HepG2 (cell line): ENCODE measurements at places on chromosomes 1 and 21. TPM values are rescaled to one million over a fixed set of nuclear protein-coding genes. Genes with fewer than 3 reads are reported as not detected.

AKIRIN1 gene
- 123 and 154 TPM in 2 replicates for total RNA-seq

ATP6V1G3 gene
- total RNA-seq = not detected in 2 replicates

TBX15 gene
- 0.42 and 0.49 TPM in 2 replicates for total RNA-seq

ANKRD45 gene
- total RNA-seq = not detected in 2 replicates

RNF11 gene
- total RNA-seq = 41.2 and 49.0 TPM in 2 replicates

GAS5 gene
- 184 and 352 TPM in 2 replicates for total RNA-seq

FAM78B gene
- total RNA-seq = 0.29 and 0.31 TPM in 2 replicates

DNA sequence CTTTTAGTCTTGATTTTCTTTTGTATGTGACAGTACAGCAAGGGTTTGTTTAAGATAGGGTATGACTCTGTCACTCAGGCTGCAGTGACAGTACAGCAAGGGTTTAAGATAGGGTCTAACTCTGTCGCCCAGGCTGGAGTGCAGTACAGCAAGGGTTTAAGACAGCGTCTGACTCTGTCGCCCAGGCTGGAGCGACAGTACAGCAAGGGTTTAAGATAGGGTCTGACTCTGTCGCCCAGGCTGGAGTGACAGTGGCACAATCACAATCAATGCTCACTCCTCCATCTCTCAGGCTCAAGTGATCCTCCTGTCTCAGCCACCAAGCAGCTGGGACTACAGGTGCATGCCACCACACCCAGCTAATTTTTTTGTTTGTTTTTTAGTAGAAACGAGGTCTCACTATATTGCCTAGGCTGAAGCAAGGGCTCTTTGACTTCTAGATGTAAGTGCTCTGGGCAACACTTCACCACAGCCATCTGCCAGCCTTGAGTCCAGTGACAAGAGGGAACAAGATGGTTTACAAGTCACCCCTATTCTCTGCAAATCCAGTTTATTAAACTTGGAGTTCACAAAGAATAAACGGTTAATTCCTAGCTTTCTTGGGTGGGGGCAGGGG, 965 bp upstream of the SH2D5 start:
- no peak for DNase-seq

GRCh38 chr1:2592672-2593071, 6.1 kb downstream of the PRXL2B start:
- no peak for DNase-seq

- DNase-seq = no peak
Observed at GRCh38 chr1:174825806-174826205, 173.9 kb upstream of the CACYBP start.

DNA sequence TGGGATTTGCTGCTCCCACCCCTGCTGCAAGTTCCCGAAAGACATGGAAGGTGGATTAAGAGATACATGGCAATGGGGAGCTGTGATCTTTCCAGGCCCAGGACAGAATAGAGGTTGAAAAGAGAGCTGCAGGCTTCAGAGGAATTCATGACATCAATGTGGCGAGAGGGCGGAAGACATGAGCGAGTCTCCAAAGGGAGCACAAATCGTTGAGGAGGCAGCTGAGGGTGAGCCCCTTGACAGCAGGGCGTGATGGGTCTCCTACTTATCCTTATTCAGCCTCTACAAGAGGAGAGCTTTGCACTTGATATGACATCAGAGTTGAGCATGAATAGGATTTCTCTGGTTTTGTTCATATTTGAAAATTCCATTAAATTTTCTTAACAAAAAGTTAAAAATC, 45.5 kb upstream of the TACSTD2 start:
- no peak for DNase-seq

- DNase-seq = no peak
Observed at GRCh38 chr1:197343663-197344273, 75.7 kb downstream of the CRB1 start.

DNA sequence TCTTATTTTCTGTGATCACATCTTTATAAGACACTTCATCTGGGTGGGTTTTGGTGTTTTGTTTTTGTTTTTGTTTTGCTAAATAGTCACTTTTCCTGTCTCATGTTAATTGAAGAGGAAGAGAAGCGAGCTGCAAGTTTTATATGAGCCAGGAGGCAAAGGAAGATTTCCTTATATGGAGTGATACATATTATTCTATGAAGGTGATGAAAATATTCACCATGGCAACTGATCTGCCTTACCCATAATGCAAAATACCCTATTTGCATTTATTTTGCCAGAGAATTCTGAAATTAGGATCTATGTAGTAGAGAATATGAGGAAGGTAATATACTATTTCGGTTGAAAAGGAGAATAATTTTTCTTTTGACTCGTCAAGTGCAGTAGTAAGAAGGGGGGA, 13.9 kb downstream of the CXADR start:
- no peak for DNase-seq

DNA sequence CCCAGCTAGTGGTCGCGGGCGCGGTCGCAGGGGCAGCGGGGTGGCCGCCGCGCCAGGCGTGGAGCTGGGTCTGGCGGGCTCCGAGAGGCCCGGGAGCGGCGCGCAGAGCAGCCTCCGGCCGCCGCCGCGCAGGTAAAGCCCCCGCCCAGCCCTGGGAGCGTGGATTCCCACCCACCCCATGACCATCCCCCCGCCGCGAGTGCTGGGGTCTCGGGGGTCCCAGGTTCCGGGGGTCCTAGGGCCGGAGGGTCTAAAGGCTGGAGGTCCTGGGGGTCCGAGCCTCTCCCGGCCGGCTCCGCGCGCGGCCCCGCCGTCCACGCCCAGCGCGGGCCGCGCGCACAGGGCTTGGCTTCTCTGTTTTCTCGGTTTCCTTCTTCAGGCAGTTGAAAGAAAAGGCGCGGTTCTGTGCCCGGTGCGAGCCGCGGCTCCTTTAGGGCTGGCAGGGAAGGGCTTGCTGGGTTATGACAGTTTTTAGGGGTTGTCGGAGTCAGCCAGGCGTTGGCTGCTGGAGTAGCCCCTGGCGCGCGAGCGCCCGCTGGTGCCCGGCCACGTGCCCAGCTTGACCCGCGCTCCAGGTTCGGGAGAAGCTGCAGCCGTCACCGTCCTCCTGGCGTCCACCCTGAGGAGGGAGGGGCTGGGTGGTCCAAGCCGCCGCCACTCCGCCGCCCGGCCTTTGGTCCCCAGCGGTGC, 359 bp downstream of the LRRC3 start:
- DNase-seq = no peak

DNA sequence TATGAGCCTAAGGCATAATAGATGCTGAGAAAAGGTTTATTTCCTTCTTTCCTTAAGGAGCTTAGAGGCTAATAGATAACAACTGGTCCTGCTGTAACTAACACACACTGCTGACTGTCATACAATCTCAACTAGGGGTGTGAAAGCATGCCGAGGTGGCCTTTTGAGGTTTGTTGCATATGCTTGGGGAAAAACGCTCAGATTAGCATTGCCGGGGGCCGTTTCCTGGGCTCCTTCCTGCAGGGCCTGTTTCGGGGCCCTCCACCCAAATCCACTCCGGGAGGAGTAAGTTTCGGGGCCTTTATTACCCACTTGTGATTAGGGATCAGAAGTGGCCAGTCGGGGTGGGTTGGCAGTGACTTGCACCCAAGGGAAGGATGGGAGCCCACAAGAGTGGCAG, 27.2 kb upstream of the RCSD1 start:
- no peak for DNase-seq

GRCh38 chr1:40535732-40536131, 4.3 kb downstream of the ZNF684 start:
- peak; percentile 86 for DNase-seq

DNA sequence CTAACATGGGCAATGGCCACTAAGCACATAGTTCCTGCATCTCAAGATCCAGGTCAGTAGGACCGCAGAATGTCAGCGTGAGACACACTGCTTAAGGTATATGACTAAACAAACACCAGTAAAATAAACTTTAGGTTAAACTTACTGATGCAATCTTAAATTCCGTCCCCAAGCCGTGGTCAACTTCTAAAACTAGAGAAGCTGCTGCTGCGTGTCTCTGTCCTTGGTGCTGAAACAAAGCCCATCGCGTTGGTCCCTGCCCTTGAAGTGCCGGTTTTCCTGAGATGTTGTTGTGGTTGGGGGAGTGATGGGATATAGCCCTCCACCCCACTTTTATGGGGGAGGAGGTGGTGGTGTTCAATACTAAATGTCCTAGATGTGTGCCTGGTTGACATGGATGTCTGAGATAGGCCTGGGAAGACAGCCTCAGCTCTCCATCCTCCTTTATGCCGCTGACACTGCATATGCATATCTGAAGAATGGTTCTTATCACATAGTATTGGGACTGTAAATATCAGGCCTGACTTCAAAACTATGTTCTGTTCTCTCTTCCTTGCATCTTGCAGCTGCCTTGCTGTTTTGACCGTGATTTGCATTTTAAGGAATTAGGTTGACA, 72.0 kb upstream of the KCNA3 start:
- DNase-seq = peak; percentile 39

DNA sequence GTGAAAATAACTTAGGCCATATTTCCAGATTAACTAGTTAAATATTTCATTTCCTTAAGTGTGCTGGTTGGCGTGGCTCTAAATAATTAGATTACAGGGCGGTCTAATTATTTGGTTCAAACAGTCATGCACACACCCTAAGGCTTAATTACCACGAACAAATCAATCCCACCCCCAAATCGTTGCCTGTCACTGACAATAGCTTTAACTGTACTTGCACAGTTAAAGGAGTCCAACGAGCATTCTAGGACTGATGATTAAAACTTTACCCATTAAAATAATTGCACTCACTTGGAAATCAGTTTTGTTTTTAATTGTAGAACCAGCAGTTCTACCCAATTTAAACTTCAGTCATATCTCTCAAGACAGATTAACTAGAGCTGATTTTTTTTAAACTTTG, 1.5 kb upstream of the POU2F1 start:
- no peak for DNase-seq

DNA sequence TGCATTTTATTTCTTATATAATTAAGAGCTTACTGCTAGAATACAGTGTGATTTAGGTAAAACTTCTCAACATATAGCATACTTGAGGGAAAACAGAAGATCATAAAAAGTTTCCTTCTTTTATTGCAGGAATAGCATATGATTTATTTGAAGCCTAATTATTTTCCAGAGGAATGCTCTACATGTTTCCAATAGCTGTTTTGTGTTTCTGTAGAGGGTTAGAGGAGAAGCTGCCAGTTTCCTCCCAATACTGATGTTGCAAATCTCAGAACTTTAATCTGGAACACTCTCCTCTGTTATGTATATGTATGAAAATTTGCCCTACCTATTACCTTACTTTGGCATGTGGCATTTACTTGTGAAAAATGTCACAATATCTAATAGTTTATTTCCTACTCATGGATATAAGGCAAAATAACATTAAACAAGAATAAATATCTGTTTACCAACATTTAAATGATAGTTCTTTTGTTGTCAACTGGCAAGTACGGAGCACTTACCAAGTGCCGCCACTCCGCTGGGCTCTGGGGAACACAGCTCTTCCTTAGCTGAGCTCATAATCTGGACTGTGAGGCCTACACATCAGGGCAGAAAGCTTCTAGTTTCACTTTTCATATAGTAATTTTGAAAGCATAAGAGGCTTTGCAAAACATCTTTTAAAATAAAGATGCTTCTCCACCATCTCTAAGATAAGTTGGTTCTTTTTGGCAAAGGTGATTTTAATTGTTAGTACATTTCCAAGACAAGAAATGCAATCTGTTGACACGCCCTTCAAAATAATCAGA, 239.8 kb upstream of the C1orf105 start:
- DNase-seq = no peak

GRCh38 chr21:46046471-46046870, 51.4 kb upstream of the COL6A2 start:
- no peak for DNase-seq
